Activated CD8-positive, alpha-beta memory T cell treated with anti-CD3 and anti-CD28 coated beads, Interleukin-2, amount 50 U/mL, for 4 hours (primary cell): ENCODE measurements at places on chromosomes 11 and 22.

GRCh38 chr11:15651816-15652215 lies 537.1 kb downstream of the INSC start:
- no peak for DNase-seq

DNA sequence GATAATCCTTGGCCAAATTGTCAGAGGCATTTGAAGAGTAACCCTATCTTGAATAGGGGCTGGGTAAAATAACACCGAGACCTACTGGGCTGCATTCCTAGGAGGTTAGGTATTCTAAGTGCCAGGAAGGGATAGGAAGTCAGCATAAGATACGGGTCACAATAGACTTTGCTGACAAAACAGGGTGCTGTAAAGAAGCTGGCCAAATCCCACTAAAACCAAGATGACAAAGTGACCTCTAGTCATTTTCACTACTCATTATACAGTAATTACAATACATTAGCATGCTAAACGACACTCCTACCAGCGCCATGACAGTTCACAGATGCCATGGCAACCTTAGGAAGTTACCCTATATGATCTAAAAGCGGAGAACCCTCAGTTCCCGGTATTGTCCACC lies 964 bp upstream of the REXO2 start:
- no peak for DNase-seq

- no peak for DNase-seq
Measured at GRCh38 chr11:61737131-61737530, 15.3 kb upstream of the MYRF start.

DNA sequence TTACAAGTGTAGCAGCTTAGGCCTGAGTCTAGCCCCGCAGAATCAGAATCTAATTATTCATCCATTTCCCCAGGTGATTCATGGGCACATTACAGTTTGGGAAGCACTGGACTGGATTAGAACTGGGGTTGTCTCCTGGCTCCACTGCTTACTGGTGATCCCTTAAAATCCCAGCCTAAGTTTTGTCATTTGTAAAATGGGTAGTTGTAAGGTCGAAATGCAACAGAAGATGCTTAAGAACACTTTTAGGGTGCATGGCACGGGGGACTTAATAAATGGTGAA lies 1.3 kb downstream of the STX3 start:
- DNase-seq: no peak

- no peak for DNase-seq
Measured at GRCh38 chr22:21077884-21078508, 32.2 kb downstream of the LRRC74B start.

- no peak for DNase-seq
Measured at GRCh38 chr11:27212248-27212780, 150.7 kb downstream of the CCDC34 start.

DNA sequence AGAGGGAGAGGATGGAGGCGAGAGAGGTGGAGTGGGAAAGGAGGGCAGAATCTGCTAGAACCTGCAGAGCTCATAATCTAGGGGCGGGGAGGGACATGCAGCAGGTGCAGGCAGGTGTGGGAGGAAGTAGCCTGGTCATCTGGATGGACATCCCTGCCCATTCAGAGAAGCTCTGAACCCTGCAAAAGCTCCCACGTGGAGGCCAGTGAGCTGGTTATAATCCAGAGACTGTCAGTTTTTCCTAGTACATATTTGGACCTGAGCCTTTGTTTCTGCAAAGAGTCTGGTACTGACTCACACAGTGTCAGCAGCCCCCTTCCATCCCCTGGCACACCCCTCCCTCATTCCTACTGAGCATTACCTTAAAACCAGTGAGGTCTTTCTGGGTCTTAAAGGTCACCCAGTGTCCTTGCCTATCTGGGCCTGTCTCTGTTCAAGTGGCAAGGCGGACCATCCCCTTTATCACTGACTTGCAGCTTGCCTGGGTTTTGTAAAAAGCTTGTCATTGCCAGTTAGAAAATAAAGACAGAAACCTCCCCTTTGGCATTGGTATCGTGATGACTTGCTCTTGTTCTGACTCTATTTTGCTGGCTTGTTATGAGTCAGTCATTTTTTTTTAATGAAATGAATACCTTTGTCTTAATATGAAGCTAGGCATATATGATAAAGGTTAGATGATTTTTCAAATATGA lies 26.1 kb downstream of the PTPRJ start:
- peak; percentile 28 for DNase-seq

GRCh38 chr11:13450832-13451397 lies 12.1 kb downstream of the BTBD10 start:
- DNase-seq: no peak

DNA sequence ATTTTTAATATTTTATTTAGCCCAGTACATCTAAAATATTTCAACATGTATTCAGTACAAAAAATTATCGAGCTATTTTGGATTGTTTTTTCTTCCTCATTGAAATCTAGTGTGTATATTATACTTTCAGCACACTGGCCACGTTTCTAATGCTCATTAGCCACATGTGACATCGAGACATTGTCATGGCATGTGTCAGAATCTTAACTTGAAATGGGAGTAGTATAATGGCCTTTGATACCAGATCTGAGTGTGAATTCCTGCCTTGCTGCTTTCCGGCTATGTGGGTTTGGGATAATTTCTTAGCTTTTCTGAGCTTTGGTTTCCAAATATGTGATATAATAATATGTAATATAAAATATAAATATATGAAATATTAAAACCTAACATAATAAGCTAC lies 54.3 kb downstream of the BCL2L13 start:
- DNase-seq: no peak

GRCh38 chr11:113531575-113532451 lies 56.6 kb upstream of the DRD2 start:
- no peak for DNase-seq

DNA sequence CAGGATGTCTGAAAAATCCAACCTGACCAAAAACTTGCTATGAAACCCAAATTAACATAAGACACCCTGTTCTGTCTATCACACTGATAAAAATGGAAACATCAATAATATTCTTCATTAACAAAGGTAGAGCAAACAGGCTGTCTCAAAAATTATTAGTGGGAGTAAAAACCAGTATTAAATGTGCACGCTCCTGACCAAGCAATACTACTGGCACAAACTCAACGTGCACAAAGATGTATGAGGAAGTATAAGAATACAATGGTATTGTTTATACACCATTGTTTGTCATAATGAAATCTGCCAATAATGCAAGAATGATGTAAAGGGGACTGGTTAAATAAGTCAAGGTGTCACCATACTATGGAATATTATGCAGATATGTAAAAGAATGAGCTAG lies 288.5 kb downstream of the MN1 start:
- no peak for DNase-seq

- no peak for DNase-seq
Measured at GRCh38 chr11:131253656-131254151, 116.7 kb upstream of the NTM start.

DNA sequence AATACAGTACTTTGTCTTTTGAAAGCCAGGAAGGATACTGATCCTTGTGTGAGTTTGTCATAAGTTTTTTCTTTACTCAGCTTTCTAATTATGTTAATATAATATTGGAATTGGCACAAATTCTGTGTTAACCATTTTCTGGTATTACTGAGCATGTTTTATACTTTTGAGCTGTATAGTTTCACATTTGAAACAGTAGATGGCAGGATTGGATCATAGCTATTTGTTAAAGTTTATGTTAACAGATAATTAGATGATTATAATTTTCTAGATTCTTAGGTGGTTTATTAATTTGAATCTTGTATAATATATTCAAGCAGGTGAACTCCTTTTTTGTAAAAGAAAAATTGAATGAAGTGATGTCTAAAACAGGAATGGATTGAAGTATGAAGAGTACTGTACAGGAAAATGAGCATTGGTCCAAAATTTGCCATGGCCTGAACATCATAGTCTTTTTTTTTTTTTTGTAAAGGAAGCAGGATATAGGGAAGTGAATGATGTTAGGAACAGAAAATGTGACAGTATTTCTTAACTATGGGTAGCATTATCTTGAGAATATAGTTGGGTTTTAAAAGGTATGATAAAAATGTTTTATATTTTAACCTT lies 102.0 kb downstream of the CYP2R1 start:
- DNase-seq: no peak

- DNase-seq: no peak
Measured at GRCh38 chr11:6717426-6717825, 34.3 kb upstream of the MRPL17 start.

DNA sequence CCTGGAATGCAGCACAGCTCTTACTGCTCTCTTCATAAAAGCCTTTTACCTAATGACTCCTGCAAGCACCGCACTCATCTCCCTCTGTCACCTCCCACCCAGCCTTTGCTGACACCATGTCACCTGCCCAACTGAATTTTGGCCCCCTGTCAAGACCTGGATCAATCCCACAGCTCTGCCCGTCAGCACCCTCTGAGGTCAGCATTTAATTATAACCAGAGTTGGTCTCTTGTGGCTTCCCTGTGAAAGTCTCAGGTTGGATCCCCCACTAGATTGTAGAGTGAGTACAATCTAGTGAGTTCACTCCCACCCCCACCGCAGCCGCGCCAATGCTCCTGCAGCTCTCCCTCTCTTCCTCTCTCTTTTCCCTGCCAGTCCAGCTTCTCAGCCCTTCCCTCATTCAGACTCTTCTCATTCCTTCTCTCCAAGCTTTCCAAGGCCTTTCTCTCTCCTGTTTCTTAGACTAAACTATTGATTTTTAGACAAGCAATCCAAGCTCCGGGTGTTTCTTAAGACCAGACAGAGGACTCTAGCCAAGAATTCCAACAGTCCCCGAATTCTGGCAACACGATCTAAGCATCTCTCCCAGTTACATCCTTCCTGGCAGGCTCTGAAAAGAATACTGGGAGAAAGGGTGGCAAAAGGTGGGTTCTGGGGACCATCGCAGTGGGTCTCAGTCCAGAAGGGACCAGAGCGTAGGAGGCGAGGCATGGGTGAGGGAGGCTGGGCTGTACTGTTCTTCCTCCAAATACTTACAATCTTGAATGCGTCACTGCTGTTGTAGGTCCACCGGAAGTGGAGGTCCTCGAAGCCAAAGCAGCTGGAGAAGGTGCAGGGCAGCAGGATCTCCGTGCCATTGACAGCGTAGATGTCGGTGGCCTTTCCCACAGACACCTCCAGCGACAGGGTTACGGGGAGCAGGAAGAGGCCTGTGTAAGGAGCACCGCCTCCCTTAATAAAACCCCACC lies 8.0 kb downstream of the SCN4B start:
- DNase-seq: no peak

- no peak for DNase-seq
Measured at GRCh38 chr22:50186761-50187523, 1.2 kb downstream of the TRABD start.

GRCh38 chr11:8258784-8259183 lies 4.9 kb downstream of the LMO1 start:
- no peak for DNase-seq

GRCh38 chr22:21102659-21103267 lies 57.0 kb downstream of the LRRC74B start:
- DNase-seq: peak; percentile 74

DNA sequence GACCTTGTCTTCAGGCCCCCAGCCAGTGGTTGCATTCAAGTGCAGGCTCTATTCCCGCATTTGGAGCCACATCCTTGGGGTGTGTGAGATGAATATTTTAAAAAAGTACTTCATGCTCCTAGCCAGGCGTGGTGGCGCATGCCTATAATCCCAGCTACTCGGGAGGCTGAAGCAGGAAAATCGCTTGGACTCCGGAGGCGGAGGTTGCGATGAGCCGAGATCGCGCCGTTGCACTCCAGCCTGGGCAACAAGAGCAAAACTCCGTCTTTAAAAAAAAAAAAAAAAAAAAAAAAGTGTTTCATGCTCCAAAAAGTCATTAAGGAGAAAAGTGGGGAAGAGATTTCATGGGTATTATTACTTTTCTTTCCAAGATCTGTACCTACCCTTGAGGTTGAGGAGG lies 18.0 kb downstream of the SCUBE1 start:
- DNase-seq: no peak

DNA sequence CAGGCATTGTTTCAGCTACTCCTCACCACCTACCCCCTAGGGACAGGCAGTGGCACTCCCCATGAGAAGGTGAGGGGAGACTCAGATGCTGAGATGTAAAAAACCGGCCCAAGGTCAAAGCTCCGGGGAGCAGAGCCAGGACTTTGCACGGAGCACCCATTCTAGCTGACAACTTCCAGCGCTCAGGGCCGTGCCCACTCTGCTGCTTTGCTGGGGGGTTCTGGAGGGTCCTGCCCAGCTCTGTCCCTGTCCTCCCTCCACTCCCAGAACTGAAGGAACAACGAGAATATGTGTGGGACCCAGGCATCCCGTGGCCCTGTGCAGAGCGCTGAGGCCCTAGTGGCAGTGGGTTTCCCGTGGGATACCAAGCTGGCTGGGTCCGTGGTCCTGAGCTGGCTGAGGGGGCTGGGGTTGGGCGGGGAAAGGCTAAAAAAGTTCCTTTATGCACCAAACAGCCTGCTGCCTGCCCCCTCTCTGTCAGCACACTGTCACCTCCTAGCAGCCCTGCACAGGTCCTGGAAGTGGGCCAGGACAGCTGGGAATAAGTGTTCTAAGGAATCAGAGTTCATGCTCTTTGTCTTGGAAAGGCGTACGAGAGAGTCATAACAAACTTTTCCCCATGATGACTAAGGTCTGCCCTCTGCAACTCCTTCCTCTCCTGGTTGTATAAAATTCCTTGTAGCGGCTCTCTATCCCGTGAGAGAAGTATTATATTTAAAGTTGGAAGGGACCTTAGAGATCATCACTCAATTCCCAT lies 1.9 kb downstream of the MS4A10 start:
- DNase-seq: no peak

DNA sequence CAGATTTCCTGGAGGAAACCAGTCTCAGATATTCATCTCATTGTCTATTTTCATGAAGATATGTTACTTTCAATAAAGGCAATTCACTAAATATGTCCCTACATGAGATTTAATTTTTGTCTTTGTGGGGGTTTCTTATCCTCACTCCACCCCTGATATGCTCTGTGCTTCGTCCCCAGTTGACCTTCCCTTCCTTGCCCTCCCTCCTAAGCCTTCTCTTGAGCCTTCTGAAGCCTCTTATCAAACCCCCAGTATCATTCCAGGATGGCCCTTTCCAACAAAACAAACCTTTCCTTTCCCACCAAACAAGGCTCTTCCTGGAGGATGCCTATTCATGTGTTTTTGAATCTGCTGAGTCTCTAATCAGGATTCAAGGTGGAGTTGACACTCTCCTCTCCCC lies 44.8 kb downstream of the CSNK2A3 start:
- DNase-seq: no peak

DNA sequence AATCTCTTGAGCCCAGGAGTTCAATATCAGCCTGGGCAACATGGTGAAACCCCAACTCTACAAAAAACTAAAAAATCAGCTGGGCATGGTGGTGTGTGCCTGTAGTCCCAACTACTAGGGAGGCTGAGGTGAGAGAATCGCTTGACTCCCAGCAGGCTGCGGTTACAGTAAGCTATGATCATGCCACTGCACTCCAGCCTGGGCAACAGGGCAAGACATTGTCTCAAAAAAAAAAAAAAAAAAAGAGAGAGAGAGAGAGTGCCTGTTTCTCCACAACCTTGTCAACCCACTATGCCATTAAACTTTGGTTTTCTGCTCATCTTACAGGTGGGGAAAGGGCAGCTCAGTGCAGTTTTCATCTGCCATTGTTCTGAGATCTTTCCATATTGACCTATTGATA lies 5.1 kb downstream of the FOLR3 start:
- no peak for DNase-seq

- DNase-seq: no peak
Measured at GRCh38 chr11:132604431-132604830, 927.9 kb downstream of the OPCML start.
